Renal pelvis (tissue), 12 donors: ENCODE measurements at places on chromosomes 3 and 15.

DNA sequence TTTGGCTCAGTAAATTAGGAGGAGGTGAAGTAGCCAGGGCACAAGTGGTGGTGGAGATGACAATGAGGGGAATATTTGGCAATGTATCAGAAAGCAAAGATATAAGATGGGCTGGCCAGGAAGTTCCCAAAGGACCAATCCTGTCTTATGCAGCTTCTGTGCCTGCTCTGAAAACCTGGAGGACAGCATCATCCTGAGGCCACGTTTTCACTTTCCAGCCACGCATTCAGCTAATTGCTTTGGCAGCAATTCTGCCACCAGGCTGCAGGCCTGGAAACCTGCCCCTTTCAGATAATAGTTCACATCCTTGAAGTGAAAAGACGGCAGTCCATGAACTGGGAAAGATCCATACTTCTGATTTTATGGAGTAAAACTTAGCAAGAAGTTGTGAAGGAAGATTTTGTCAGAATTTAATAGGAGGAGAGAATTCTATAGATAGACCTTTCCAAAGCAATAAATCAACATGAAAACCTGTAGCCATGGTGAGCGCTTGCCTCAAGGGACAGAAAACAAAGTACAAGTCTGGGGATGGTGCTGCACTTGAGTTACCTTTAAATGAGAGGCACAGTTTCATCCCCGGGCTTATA lies 682.5 kb downstream of the GRM7 start:
- DNase-seq: no peak

- no peak for DNase-seq
Measured at GRCh38 chr3:156359368-156359767, 195.5 kb downstream of the SSR3 start.

DNA sequence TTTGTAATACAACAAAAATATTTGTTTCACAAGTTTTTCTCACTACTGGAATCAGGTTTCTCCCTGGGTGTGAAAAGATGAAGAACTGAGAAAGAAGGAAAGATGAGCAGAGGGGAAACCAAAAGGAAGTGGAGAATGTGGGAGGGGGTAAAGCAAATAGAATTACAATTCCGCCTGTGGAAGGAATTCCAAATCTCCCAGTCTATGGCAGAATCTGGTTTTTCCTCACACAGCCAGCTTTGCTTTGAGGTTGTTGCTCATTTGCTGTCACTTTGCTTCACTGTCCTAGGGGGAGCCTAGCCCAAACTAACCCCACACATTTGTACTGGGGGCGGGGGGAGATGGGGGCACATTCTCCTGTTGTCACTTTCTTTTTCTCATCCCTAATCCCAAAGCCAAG lies 43.9 kb downstream of the RPL22L1 start:
- no peak for DNase-seq

DNA sequence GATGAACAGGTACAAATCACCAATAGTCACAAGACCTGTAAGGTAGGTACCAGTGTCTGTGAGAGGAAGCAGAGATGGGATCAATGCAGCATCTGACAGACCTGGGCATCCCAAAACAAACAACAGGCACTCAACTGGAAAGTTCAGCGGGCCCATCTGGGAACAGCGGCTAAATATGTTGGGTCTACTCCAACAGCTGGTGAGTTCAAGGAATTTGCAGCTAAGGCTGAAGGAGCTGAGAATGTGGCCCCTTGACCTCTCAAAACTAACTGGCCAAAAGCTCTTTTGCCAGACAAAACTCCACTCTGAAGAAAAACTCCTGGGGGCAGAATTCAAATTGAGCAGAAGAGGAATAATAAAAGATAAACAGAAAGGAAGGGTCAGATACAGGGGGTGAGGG lies 24.4 kb downstream of the AVEN start:
- no peak for DNase-seq

- no peak for DNase-seq
Measured at GRCh38 chr15:48265135-48265534, 59.0 kb downstream of the SLC12A1 start.

DNA sequence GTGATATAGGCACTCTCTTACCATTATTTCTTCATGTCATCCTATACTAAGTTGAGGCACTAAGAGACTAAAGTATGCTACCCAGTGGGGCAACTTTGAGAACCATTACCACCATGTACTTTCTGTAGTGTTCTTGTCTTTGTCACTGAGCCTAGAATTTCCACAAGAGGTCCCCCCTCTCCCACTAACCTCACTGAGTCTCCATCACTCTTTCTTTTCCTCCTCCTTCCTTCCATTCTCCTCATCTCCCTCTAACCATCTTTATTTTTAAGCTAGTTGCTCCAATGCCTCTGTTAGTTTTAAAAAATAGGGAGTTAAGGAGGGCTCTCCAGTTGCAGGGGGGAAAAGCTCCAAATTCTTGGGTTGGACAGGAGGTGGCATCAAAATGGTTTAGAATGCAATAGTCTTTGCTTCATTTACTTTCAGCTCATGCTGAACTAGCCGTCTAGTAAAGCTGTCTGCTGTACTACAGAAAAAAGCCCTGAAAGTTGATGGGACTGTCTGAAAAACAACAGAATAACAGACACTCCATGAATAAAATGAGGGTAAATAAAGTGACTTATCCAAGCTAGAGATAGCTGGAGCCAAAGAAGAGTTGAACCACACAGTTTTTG lies 85.1 kb upstream of the MYRIP start:
- no peak for DNase-seq

- DNase-seq: no peak
Measured at GRCh38 chr3:23455084-23455483, 252.0 kb downstream of the UBE2E2 start.

DNA sequence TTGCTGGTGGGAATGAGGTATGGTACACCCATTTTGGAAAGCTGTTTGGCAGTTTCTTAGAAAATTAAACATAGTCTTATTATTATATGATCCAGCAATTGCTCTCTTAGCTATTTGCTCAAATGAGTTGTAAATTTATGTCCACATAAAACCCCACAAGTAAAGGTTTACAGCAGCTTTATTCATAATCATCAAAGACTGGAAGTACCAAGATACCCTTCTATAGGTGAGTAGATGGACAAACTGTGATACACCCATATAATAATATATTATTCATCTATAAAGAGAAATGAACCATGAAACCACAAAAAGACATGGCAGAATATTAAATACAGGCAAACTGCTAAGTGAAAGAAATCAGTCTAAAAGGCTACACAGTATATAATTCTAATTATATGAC lies 344.7 kb upstream of the CDIN1 start:
- no peak for DNase-seq

DNA sequence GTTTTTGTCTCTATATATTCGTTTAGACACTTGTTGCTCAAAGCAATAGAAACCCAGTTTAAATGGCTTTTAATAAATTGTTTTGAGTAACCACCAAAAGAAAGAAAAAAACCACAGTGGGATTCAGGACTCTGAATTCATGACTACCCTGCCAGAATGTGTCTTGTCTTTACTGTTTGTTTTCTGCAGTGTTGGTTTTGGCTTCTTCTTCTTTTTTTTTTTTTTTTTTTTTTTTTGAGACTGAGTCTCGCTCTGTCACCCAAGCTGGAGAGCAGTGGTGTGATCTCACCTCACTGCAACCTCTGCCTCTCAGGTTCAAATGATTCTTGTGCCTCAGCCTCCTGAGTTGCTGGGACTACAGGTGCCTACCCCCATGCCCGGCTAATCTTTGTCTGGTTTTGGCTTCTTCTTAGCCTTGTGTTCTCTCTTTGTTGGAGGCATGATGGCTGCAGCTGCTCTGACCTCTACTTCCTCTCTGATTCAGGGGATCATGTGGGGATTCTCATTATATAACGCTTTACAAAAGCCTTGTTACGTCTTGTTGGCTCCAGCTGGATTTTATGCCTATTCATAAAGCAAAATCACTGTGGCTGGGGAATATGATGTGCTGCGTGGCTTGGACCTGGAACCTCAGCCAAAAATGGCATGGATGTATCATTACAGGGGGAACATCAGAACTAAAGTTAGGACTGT lies 54.0 kb downstream of the PLS1 start:
- DNase-seq: no peak

- no peak for DNase-seq
Measured at GRCh38 chr3:34212175-34212574, 413.7 kb downstream of the PDCD6IP start.
